Stimulated activated CD4-positive, alpha-beta T cell treated with anti-CD3 and anti-CD28 coated beads, TNF-alpha, amount 100 ng/mL, for 1 hour (primary cell): ENCODE measurements at places on chromosomes 4 and X.

DNA sequence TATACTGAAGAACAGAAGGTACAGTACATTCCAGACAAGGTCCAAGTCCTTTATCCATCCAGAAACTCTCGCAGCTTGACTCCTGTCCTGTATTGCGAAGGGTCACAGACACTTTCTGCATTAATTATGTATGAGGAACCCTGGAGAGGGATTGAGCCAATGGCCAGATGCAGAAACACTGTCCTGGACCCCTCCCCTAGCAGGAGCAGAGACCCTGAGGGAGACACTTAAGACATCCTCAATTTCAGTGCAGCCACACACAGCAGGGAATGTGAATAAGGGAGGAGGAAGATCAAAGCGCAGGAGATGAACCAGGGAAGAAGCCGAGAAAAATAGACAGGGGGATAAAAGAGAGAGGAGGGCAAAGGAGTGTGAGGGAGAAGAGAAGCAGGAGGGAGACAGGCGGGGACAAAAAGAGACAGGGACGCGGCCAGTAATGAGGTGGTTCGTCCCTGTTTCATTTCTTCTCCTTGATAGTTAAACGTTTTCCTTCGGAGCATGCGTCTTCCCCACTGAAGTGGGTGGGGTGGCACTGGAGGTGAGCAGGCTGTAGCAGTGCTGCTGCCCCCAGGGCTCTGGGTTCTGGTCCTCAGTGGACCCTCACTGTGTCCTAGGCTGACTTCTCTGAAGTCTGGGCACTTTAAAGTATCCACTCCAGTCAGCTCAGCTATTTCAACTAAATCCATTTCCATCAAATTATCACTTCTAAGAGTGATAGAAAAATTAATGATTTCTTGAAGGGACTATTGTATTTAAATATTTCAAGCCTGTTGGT, 356.4 kb upstream of the NOCT start:
- no peak for DNase-seq

GRCh38 chr4:91684955-91685354, 618.8 kb upstream of the GRID2 start:
- no peak for DNase-seq

DNA sequence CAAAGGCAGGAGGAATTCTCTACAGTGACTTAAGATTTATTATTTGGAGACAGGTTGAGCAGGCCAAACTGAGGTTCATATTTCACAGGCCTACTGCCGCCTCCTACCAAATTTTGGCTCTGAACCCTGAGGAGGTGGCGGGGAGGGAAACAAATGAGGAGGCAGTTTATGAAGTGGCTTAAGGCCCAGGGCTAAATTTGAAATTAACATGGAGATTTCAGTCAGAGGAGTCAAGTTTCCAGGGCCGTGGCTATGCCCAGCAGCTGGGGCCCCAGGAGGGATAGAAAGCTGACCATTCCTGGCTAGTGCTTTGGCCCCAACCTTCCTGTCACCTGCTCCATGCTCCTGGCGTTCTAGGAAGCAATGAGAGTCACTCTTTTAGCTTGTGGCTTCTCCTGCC, 73.4 kb upstream of the ARHGAP36 start:
- DNase-seq = no peak

DNA sequence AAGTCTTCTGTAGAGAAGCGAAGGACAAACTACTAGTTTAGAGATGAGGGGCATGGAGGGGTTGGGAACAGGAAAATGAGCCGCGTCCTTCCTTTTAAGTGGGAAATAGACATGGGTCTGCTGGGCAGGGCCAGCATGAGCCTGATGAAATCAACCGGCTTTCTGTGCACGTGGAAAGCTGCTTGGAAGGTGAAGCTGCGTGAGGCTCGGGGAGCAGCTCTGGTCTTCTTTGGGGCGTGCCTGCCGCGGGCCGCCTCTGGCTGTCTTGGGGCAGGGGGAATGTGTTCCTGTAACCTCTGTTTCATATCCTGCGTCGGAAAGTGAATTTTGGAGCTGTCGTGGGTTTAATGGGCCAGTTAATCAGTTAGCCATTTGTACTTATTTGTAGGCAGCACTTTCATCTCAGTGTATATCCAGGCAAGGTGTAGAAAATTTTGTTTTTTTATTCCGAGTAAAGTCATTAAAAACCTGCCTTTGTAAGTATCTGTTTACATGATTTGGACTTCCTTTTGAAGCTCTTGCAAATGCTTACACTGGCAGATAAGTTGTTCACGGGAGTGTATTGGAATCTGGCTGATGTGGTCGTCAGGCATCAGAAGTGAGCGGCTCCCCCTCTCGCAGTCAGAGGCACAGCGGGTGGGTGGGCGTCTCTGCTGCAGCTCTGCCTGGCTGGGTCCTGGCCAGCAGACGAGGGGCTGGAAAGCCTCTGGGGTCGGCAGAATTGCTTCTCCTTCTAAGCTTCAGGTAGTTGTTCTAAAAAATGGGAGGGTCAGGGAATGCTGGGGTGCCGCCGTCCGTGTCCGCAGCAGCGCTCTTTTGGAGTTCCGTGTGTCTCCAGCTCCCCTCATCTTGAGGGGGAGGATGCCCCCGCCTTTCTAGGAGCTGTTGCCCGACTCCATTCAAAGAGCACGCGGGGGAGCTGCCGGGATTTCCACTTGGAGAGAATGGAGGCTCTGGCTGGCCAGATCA, 70.5 kb upstream of the HGFAC start:
- DNase-seq = no peak

DNA sequence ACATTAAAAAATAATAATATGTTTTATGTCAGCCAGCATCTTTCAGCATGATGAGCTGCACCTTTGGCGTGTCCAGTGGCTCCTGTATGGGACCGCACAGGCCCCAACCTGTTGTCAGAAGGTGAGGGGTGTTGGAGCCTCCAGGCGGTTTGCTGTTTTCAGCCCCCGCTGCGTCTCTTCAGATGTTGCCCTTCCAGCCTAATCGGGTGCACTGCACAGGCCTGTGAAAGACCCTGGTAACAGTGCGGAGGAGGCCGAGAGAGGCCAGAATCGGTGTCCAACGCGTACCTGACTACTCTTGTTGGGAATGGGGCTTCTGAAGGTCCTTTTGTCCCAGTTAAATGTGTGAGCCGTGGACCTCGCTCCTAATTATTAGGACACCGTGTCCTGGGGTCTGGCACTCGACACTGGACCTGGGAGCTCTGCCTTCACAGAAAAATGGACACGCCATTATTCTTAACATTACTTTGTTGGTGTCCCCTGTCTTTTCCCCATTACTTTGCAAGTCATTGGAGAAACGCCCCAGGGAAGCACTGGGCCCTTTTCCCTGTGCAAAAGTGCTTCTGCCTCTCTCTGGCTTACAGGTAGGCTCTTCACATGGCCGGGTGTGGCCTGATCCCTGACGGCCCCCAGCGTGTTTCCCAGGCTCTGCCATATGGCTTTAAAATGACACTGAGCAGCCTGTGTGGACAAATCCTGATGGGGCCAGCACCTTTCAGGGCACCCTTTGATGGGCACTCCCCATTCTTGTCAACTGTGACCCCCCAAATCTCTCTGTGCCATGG, 51.2 kb downstream of the TBC1D14 start:
- no peak for DNase-seq

DNA sequence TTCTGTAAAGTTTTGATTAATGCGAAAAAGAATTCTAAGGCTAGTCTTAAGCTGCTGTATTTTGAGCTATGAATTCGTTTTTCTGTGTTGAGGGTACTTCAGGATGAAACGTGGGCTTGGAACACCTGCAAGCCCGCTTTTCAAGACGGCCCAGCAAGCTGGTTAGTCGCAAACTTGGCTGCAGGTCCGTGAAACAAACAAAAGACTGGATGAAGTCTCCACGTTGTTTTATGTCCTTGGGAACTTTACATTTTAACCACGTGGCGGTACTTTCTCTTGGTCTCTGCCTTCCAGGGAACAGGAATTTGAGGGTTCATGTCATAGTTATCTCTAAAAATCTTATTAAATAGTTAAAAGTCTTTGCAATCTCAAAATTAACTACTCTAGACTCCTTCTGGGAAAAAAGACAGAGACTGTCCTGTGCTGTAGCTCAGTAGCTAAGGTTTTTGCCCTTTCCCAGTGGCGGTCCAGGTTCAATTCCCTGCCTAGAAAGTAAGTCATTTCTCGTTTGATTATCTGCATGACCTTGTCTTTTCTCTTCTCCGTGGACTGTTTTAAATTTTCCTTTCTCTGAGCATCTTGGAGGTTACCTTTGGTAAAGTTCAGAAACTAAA, 21.0 kb downstream of the TENM3 start:
- no peak for DNase-seq

DNA sequence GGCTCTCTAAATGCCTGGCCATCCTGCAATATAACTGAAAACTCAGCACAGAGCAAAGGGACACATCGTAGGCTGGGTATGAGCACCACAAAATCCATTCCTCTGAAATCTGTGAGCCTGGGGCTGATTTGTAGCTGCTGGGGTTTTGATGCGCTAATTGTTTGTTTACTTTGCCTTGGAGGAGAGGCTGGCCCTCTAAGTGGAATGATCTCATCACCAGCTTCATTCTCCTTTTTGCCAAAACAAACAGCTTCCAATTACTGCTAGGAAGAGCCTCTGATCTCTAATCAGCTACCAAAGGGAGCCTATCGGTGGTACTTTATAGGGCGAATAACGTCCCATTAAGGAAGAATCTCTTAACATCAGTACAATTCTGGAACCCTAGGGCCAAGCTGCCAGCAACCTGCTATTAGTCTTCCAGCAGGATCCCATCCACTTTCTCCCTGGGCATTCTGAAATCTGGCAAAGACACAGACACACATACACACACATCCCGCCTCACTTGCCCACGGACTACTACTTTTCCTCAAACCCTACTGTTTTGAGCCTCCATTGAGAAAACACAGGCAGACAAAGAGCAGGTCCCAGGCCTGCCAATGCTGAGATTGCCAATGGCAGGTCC, 5.8 kb downstream of the ANOS1 start:
- no peak for DNase-seq

GRCh38 chrX:40449956-40450706, 130.6 kb upstream of the ATP6AP2 start:
- no peak for DNase-seq
